ENCODE measurements at places on chromosomes 2 and 18.

DNA sequence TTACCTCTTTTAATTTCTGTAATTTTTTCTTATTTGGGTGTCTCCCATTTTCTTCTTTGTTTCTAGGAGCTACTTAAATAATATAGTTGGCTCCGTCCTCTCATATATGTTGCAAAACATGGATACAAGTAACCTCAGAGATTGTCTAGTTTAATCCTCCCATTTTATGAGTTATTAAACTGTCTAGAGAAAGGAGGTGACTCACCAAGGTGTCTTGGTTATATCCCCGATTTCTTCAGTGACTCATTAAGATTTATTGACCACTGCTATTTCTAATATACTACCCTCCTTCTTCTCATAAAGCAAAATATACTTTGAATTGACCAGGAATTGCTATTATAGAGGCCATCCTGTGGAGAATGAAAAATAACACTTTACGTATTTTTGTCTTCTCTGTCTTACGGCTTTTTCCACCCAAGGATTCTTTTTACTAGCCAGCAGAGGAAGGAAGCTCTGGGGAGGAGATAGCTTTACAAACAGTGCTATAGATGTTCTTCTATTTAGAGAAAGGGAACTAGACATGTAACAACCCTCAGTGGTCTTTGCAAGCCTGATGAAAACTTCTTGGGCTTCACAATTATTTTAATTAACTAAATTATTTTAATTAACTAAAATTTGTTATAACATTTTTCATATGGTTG is 300.4 kb upstream of the TNP1 start:
- DNase-seq, result no peak

DNA sequence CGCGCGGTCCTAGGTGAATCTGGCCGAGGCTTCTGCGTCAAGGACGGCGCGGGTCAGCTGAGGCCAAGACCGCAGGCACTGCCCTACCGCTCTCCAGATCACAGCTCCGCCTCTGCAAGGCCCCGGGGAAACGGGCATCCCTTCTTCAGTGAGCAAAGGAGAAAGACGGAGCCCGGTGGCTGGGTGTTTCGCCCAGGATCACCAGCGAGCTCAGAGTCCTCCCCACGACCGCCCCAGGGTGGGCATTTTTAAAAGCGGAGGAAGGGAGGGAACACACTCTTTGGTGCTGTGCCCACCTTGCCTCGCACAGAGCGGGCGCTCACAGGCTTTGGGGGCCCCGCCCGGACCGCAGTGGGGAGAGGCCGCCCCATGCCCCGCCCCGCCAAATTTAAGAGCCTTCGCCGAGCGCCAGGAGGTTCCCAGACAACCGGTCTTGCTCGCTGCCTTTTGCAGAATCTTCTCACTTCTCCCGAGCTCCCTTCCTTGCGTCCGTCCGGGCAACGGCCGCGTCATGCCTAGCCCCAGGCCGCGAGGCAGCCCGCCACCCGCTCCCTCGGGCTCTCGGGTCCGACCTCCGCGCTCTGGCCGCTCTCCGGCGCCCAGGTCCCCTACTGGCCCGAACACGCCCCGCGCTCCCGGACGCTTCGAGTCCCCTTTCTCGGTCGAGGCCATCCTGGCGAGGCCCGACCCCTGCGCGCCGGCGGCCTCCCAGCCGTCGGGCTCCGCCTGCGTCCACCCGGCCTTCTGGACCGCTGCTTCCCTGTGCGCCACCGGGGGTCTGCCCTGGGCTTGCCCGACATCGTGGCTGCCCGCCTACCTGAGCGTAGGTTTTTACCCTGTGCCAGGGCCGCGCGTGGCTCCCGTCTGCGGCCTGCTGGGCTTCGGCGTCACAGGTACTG is at the start of gene NOTO:
TSS of gene NOTO (plus strand) at position 419 of the 899 bp plus-strand sequence. CDS start at position 512, 93 bp downstream.
- no peak for DNase-seq

GRCh38 chr2:143771939-143772338 is 642.7 kb downstream of the ARHGAP15 start:
- no peak for DNase-seq

DNA sequence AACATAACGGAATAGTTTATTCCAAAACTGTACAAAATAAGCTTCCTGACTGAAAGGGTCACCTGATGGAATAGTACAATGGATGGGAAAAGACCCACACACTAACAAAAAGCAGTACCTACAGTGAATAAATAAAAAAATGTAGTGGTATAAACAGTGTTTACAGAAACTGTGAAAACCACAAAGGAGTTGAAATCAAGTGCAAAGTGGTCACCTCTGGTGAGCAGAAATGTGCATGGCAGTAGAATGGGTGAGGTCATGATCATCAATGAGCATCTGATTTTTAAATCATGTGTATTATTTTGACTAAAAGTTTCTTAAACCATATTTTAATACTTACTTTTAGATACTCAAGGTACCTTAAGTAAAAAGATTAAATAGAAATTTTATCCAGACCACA is 11.4 kb downstream of the WDSUB1 start:
- no peak for DNase-seq

GRCh38 chr2:39094717-39095363 is 26.0 kb downstream of the SOS1 start:
- DNase-seq, result no peak

DNA sequence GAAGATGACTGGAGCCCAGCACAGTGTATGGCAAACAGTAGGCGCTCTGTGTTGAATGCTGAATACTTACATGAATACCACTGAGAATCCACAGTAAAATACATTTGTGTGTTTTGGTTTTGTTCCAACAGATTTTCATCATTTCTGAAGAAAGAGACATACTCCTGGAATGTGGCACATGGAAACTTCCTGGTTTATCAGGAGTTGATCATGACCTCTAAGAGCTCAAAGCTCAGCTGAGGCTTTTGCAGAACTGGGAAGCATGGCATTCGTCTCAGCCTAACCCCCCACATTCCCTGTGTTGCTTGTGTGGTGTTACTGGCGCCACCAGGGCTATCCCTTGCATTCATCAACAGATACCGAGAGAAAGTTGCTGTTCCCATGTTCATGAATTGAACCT is 316.9 kb upstream of the REV1 start:
- DNase-seq, result no peak

GRCh38 chr18:21605213-21605612 is 4.7 kb upstream of the ESCO1 start:
- no peak for DNase-seq

DNA sequence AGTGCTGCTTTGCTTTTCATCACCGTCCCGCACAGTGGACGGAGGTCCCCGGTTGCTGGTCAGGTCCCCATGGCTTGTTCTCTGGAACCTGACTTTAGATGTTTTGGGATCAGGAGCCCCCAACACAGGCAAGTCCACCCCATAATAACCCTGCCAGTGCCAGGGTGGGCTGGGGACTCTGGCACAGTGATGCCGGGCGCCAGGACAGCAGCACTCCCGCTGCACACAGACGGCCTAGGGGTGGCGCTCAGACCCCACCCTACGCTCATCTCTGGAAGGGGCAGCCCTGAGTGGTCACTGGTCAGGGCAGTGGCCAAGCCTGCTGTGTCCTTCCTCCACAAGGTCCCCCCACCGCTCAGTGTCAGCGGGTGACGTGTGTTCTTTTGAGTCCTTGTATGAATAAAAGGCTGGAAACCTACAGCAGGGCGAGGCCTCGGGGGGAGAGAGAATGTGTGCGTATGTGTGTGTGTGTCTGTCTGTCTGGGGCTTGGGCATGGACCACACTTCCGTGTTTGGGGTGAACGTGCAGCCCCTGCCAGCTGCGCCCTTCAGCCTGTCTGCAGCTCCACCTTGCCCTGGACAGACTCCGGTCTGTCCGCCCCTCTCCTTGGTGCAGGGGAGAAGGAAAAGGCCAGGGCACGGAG is 32.3 kb downstream of the GPC1 start:
- DNase-seq, result no peak

- no peak for DNase-seq
These were observed 135.4 kb downstream of the PRKCE start for GRCh38 chr2:45786836-45787357.

DNA sequence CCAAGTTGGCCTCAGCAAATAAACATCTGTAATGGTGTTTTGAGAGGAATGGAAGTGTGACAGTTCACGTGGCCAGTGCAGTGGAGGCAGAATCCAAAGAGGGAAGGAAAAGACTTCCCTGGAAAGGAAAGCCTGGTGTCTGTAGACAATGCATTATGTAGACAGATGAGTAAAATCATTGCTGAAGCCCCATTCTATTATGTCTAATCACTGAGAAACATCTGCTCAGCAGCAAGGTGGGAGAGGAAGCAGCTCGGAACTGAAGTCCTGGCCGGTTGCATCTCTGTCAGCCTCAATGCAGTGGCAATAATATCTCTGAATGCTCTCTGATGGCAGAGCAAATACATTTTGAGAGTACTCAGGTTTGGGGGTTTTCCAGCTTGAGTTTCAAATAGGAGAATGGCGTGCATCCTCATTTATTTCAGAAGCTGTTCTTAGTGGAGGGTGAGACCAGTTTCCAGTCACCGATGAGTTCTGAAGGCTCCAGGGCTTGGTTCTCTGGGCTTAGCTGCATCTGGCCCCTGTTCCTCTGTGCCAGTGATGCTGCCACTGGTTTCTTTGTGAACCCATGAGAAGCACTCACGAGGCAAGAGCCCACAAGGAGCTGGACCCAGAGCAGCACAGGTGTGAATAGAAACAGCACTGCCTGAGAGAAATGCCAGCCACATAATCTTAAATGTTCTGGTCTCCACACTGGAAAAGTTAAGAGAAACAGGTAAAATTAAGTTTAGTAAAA is 63.3 kb downstream of the RPIA start:
- DNase-seq, result no peak

DNA sequence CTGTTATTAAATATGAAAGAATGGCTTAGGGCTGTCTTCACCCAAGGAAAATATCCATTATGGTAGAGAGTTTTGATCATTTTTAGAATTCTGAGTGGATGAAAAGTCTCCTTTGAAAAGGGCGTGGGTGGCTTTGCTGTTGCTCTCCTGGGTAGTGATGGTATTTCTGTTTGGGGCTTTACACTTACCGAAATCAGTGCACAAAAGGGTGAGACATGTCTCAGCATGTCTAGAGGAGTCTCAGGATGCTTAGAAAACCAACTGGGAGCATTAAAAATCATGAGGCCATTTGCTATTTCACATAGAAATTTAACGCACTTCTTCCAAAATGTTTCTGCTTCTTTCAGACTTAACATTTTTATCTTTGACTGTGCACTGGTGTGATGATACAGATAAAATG is 49.6 kb downstream of the ZCCHC2 start:
- no peak for DNase-seq

- no peak for DNase-seq
These were observed 1.2 kb downstream of the SLC4A10 start for GRCh38 chr2:161625314-161625919.

- no peak for DNase-seq
These were observed 291.4 kb upstream of the POU3F3 start for GRCh38 chr2:104562537-104562936.

GRCh38 chr2:240418311-240418710 is 17.2 kb upstream of the GPC1 start:
- peak; percentile 18 for DNase-seq

DNA sequence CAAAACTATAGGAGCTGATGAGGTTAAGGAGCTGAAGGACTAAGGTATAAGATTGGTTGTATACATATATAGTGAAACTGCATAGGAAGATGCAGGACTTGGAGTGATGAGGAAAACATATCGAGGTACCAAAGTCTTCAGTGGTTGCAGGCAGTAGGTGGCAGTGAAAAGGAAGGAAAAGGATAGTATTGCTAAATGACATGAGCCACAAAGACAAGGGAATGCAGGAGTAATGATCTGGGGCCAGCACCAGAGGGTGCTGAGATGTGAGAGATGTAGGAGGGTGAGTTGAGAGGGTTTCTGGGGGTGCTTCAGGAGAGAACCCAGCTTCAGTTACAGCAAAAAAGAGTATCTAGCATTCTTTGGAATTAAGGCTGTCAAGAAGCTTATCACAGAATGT is 172.2 kb upstream of the MYO3B start:
- DNase-seq, result no peak

DNA sequence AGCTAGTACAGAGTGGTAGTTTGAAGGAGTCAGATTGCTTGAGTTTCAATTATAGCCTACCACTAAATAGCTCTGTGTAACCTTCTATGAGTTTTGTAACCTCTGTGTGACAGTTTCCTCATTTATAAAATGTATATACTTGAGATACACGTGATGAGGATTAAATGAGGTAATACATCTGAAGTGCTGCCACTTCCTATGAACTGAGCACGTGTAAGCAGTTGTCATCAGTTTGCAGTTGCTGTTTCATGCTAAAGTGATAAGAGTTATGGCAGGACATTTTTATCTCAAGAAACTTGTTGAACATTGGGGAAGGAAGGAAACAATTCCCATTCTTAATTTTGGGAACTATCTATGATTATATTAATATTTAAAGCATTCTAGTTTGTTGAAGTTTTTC is 38.5 kb downstream of the CARF start:
- DNase-seq, result no peak

DNA sequence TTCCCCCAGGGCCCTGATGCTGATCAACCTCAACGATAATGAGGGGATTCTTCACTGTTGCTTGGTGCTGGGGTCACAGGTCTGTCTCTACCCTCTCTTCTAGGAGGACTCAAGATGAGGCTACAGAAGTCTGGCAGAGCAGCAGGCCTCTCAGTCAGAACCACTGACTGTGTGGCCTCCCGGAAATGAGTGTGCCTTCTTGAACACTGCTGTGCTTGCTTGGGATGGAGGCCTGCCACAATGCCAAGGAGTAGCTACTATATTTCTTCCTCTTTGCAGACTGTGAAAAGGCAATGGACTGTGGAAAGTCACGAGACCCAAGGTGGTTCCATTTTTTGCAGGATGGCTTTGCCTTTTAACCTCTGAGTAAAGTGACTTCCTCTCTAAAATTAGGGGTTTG is 5.8 kb upstream of the HOXD1 start:
- DNase-seq, result no peak

DNA sequence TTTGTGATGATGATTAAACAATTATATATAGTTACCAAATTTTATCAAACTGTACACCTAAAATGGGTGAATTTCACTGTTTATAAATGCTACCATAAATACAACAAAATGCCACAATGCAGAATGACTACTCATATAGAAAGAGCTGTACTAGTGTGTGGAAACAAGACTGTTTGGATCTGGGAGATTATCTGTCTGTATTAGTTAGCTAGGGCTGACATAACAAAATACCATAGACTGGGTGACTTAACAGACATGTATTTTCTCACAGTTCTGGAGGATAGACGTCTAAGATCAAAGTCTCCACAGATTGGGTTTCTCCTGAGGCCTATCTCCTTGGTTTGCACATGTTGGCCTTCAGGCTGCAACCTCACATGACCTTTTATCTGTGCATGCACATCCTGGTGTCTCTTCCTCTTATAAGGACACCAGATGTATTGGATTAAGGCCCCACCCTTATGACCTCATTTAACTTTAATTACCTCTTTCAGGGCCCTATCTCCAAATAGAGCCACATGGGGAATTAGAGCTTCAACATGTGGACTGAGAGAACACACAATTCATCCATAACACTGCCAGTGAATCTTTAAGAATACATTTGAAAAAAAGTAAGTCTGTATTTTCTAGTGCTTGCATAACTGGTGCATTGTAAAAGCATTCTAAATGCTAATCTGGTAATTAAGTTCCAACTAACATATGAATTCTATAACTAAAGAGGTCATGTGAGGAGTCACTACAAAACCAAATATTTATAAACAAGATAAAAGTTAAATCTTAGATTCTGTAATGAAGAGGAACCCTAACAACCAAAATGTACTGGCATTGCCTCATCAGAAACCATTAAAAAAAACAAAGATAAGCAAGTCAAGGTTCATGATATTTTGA is 699.6 kb downstream of the NYAP2 start:
- DNase-seq, result no peak
